ENCODE measurements at places on chromosomes 12 and 14.

DNA sequence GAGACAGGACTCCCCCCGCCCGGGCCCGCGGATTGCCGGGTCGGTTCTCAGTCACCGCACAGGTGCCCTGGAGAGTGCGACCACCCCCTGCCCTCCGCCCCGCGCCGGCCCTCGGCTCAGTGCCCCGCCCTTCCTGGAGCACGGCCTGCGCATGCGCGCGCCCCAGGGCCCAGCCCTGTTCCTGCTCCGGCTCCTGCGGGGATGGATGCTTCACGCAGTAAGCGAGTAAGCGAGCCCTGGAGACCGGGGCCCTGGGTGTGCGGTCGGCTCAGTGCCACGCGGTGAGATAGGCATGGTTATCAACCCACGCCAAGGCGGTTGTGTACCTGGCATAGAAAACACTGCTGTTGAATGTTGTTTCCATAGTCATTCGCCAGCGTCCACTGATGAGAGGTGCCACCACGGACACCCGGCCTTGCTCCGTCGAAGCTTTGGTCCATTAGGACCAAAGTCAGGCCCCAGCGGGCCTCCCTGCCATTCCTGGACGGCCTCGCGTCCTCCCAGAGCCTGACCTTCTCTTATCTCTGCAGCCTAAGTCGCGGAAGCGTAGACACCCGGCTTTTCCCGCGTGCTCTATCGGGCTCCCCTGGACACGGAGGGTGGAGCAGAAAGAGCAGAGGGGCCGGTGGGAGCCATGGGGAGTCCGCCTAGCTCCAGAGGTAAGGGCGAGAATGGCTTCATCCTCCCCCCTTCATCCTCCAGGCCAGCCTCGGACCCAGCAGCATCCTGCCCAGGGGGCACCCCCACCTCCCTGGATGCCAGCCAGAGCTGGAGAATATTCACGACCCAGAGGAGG lies 90.6 kb downstream of the PAPOLA start:
- peak; percentile 63 for DNase-seq

- DNase-seq: no peak
These were observed 21.8 kb upstream of the SPPL3 start for GRCh38 chr12:120925740-120926563.

- no peak for DNase-seq
These were observed 68.6 kb downstream of the RESF1 start for GRCh38 chr12:32027684-32028365.

DNA sequence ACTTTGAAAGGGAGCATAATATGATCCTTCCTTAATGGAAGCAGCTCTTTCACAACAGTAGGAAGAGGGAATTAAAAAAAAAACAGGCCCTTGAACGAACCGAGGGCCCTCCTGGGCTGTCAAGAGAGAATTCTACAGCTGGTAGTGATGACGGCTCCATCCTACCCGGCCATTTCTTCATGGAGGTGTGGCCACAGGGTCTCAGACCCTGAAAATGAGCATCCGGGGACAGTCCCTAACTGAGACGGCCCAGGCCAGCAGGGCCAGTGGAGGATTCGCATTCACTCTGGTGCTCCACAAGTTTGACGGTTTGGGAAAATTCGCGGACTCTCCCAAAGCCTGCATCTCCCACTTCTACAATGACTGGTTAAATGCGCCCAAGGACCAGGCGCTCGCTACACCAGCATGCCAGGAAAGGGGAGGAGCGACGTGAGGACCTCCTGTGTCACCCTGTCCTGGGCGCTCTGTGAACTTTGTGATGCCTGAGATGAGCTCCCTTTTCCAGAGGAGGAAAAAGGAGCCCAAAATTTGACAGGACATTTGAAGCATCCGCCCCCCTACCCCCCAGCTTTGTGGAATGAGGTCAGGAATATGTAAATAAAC lies 66.8 kb downstream of the BCL11B start:
- DNase-seq: no peak

Measured in Peyer's patch (tissue), 4 donors.